ENCODE measurements at places on chromosomes 3 and 15.

DNA sequence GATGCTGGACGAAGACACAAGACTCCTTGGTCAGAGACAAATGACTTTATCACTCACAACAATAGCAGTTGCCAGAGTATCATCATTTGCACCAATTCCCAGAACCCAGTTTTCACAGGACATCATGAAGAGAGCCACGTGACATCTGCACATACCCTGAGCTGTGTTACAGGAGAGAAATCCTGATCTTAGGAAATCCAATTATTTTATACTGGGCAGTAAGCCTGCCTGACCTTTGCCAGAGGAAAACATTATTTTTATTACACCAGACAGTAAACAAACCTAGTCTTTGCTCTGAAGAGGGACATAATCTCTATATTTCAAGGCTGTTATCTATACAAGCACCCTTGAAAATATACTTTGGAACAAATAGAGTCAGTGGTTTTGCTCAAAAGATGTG, 77.4 kb downstream of the ZBBX start:
- no peak for DNase-seq

DNA sequence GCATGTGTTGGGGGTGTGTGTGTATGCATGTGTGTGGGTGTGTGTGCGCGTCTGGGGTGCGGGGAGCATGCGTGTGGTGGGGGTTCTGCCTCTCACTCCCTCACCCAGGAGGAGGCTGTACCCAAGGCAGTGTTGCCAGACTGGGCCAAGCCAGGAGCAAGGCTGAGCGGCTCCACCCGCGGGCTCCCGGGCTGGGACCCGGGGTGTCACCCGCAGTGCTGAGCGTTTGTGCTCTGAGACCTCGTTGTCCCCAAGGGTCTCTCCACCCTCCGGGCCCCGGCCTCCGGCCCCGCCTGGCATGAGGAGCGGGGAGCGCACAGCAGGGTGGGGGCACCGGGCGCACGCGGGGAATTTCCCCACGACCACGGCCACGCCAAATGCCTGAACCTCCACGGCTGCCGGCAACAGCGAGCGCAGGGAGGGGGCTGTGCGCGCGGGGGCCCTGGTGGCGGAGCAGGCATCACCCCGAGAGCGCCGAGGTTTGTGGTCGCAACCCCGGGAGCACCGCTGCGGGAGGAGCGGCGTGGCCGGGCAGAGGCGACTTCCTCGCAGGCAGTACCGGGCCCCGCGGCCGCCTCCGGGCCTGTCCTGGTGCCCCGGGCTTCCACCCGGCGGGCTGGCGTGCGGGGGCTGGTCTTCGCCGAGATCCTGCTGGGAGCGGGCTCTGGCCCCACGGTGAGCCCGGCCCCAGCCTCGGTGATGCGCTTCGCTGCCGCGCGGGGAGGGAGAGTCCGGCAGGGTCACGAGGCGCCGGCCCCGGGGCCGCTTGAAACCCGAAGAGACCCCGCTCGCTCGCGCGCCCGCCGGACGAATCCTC, 7.4 kb upstream of the OCA2 start:
- DNase-seq, result no peak

DNA sequence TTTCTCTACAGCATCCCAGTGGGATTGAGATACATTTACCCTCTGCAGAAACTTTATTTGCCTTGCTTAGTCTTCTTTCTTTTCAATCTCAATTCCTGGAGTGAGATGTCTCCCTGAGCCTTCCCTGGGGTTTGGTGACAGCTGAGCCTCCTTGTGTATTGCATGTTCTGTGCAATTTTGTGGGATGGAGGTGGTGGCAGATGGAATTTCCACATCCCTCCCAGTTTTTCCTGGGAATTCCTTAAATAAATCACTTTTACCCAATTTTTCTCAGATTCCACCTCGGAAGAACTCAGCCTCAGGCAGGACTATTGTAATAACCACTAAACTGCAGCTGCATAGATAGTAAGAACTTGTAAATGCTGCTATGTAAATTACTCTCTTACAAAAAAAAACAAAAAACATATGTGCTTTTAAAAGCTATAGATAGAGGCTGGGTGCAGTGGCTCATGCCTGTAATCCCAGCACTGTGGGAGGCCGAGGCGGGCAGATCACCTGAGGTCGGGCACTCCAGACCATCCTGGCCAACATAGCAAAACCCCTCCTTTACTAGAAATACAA, 88.5 kb upstream of the ABHD17C start:
- DNase-seq, result no peak

GRCh38 chr3:109275702-109276293, 40.5 kb downstream of the DPPA2 start:
- peak; percentile 19 for DNase-seq

DNA sequence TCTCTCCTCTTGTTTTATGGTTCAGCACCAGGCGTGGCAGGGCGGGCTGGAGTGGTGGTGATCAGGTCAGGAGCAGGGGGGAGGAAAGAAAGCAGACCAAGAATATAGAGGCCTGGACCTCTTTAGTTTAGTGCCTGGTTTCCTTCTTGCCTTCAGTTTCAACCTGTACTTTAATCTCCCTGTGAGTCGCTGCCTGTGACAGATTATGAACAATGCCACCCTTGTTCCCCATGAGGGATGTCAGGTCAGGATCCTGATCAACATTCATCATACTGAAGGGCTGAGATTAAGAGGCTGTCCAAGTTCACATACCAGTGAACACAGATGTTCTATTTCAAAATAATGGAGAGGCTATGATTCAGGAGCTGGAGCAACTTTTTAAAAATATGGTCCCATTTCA, 11.4 kb downstream of the ENTPD3 start:
- peak; percentile 28 for DNase-seq

- no peak for DNase-seq
Observed at GRCh38 chr15:97165205-97165604, 795.3 kb upstream of the ARRDC4 start.

DNA sequence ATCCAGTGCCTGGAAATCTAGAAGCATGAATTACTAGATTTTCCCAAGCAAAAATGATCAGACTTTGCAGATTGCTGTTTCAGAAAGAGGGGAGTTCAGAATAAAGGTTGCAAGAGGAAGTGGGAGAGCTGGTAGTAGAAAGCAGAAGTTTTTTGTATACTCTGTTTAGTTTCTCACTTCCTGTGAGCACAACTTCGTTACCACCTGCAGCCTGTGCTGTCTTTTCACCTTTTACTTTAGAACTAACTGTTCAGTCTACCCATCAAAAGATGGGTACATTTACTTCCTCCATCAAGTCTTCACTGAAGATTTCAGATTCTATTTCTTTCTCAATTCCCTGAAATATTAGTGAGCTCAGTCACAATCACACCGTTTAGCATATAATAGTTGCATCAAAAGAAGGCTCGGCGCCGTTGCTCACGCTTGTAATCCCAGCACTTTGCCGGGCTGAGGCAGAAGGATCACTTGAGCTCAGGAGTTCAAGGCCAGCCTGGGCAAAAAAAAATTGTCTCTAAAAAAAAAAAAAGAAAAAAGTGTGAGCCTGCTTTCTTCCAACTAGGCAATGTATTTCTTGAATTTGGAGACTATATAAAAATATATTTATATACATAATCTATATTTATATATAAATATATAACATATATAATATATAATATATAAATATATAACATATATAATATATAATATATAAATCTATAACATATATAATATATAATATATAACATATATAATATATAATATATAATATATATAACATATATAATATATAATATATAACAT, 1.8 kb upstream of the CEP97 start:
- no peak for DNase-seq

- DNase-seq, result no peak
Observed at GRCh38 chr15:67133026-67133425, 67.6 kb downstream of the SMAD3 start.

DNA sequence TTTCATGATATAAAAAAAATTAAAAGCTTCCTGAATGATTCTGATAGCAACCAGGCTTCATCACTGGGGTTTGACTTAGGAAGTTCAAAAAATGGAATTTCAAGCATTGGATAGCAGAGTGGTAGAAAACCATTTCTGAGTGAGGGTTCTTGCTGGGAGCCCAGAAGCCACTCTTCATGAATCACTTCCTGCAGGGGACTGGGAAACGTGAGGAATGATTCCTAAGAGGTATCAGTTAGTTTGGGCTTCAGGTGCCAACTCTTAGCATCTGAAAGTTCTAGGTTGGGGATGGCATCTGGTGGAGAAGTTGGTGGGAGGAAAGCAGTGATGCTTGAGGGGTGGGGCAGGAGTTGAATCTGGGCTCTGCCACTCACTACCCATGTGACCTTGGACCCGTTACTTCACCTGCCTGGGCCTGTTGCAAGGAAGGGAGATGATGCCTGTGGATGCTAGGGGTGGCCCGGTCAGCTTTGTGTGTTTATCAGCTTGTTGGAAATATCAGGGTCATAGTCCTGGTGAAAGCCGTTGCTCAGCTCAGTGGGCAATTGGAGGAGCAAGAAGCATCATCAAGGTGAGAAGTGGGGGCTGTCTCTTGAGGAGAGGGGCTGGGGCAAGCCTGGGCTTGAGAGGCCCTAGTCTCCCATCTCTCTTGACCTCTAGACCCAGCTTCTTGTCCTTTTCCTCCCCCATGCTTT, 37.0 kb upstream of the TNFAIP8L3 start:
- no peak for DNase-seq

GRCh38 chr3:187743195-187744141, 1.8 kb downstream of the BCL6 start:
- DNase-seq, result peak; percentile 64

DNA sequence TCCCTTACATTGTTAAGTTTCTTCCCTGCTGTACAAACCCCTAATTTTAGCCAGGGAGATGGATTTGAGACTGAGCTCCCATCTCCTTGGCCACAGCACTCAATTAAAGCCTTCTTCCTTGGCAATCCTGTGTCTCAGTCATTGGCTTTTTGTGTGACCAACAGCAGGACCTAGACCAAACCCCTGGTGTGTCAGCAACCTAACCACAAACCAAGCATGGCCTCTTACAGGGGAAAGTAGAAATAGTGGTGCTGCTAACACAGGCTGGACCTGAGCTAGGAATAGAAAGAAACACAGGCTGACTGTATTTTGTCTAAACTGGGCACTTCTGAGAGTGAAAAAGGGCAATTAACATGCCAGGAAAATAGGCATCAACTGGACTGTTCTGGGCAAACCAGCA, 37.9 kb downstream of the PPCDC start:
- no peak for DNase-seq

DNA sequence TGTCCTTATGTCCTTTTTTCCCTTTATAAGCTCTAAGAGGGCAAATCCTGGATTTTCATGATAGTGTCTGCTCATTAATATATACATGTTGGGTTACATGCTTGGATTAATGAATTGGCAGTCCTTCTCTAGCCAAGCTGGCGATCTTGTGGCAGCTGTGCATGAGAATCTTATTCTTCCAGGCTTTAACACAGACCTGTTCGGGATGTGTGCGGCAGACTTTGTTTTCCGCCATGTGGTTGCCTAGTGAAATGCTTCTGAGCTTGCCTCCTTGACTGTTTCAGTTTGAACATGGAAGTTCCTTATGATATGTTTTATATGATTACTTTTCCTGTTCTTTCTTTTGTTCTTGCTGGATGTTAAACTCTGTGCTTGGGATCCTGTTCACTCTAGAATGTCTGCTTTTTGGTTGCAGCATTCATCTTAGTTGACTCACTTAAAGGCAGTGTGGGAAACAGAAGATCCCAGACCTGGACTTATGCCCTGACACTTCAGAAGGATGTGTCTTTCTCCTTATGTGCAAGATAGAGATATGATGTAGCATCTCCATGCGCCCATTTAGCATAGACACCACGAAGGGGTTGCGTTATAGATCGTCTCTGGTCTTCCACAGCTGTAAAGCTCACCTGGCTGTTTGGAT, 7.2 kb downstream of the CHCHD6 start:
- peak; percentile 39 for DNase-seq

- no peak for DNase-seq
Observed at GRCh38 chr15:76193934-76194333, 117.3 kb downstream of the ETFA start.

- DNase-seq, result peak; percentile 76
Observed at GRCh38 chr3:16113704-16114103, 60.8 kb upstream of the GALNT15 start.

DNA sequence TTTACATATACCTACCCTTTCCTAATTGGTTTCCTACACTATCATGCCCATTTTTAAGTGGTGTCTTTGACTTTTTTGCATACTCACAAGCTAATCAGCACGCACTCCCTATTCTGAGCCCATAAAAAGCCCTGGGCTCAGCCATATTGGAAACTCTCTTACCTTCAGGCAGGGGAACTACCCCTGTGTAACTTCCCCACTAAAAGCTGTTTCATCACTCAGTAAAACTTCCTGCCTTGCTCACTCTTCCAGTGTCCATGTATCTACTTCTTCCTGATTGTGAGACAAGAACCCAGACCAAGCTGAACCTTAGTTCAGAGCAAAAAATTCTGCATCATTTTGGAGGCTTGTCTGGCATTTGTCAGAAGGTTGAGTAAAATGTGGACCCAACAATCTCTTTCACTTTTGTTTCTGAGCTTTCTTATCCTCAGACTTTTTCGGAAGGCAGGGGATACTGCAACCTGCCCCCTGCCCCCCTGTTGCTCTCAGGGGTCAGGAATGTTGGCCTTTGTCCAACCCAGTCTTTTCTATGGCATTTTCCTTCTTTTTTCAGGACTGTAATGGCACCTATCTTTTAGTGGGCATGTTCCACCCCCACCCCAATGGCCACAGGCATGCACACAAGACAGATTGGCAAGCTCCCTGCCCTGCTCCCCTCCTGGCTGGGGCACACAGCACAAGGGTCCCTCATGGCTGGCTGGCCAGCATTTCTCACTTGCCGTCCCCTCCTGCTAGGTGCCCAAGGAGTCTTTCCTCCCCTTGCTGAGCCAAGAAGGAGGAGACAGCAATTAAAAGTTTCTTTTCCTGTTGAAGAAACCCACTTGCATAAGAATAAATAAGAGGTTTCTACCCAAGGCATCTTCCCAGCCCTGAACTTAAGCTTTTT, 26.3 kb upstream of the TMEM45A start:
- DNase-seq, result peak; percentile 23

- no peak for DNase-seq
Observed at GRCh38 chr15:101215681-101216080, 36.2 kb downstream of the CHSY1 start.

- DNase-seq, result no peak
Observed at GRCh38 chr3:184872200-184872599, 60.2 kb downstream of the VPS8 start.

DNA sequence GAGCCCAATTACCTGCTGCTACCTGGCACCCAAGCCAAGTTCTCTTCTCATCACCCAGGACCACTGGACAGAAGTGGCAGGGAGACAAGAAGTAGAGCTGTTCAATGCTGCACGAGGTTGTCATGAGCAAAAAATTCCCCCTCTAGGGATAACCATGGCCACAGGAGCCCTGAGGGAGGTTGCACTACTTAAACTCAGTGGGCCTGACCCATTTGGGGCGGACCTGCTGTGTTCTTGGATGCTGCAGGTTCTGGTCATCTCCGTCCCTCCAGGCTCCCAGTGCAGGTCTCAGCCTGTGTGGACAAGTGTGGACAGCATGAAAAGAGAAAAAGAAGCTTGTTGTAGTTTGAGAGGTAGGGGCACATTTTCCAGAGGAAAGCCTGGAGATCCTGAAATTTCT, 26.1 kb upstream of the MANF start:
- DNase-seq, result no peak

All from fibroblast of the aortic adventitia (primary cell).